ENCODE measurements at places on chromosomes 16 and 17.

DNA sequence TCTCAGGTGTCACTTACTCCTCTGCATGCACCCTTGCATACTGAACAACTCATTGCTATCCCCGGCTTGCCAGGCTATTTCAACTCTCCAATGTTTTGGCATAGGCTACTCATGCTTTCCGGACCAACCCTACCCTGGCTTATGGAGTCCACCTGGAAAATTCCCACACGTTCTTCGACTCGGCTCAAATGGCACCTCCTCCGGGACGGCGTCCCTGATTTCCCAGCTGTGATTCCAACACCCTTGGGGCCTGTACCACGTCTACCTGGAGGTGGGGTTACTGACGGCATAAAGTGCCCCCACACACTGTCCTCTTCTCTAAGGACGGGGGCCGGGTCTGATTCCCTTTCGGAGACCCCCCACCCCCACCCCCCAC lies 498 bp downstream of the SMYD4 start:
- no peak for DNase-seq

GRCh38 chr16:29926711-29927052 lies 656 bp upstream of the KCTD13 start:
- no peak for DNase-seq

GRCh38 chr17:20022701-20023100 lies 13.5 kb downstream of the SPECC1 start:
- no peak for DNase-seq

GRCh38 chr16:86227801-86228200 lies 282.5 kb upstream of the FOXF1 start:
- DNase-seq: no peak

DNA sequence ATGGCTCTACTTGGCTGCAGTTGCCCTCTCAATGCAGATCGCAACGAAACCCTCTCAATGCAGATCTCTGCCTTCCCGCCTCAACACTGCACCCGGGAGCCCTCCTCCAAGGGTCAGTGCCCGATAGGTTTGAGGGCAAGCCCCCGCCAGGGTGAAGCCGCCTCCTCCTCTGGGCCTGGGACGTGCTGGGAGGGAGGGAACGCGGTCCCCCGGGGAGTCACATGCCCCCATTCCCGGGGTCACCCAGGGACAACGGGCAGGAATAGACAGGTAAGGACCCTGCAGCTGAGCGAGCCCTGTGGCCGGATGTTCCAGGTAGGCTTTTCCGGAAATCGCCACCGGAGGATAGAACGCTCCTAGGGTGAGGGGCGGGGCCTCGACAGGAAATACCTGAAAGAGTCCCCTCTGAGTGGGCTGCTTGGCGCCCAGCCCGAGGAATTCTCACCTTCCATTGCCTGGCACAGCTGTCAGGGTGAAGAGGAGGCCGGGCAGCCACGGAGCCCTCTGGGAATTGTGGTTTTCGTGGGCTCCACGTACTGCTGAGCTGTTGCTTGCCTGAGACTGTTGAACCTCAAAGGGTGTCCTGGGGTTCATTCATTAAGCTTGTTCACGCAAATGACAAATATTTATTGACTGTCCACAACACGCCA lies 12.8 kb downstream of the ZNF174 start:
- DNase-seq: no peak

- DNase-seq: no peak
Measured at GRCh38 chr17:79658811-79659207, 48.0 kb upstream of the RBFOX3 start.

DNA sequence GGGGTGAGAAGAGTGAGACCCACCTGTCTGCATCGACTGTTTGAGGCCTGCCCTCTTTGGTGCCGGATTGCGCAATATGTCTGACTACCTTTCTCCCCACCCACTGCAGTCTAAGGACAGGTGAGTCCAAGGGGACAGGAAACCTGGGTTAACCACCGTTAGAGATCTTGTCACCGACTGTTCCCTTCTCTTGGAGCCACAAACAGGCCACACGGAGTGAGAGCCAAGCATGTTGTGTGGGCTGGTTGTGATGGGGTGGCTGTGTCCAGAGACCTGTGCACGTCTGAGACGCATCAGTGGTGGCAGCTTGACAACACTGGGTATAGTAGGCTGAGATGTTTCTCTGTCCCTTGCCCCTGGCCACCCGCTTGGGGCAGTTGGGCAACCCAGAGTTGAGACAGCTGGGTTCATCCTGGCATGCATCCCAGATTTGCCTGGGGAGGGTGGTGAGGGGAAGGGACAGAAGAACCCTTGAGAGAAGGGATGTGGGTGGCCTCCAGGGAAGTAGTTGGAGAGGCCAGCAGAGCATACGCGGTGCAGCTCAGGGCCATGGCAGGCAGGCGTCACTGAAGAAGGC lies 21.4 kb downstream of the MPRIP start:
- no peak for DNase-seq

DNA sequence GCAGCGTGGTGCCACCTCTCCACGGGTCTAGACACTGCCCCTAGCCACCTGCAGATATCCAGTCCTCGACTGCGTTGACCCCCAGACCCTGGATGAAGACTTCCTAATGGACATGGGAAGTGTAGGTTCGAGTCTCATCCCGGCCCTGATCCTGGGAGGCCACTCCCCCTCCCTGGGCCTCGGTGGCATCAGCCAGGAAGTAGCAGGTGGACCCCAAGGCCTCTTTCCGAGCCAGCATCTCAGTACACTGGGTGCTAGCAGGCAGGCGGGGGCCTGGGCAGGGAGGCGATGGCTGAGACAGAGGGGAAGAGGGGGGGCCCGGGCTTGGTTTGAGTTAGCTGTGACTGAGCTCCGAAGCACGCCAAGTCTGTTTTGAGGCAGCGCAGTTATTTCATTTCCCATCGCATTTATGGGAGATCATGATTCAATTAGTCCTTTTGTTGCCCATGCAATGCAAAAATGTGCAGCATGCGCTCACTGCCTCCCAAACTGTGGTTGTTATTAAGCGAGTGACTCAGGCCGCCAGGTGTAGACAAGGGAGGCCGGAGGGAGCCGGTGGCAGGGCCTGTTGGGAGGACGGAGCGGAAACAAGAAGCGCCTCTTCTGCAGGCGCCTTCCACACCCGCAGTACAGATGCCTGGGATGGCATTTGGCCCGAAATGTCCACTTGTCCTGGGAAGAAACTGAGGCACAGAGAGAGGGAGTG lies 25.3 kb upstream of the ZNF469 start:
- DNase-seq: no peak

DNA sequence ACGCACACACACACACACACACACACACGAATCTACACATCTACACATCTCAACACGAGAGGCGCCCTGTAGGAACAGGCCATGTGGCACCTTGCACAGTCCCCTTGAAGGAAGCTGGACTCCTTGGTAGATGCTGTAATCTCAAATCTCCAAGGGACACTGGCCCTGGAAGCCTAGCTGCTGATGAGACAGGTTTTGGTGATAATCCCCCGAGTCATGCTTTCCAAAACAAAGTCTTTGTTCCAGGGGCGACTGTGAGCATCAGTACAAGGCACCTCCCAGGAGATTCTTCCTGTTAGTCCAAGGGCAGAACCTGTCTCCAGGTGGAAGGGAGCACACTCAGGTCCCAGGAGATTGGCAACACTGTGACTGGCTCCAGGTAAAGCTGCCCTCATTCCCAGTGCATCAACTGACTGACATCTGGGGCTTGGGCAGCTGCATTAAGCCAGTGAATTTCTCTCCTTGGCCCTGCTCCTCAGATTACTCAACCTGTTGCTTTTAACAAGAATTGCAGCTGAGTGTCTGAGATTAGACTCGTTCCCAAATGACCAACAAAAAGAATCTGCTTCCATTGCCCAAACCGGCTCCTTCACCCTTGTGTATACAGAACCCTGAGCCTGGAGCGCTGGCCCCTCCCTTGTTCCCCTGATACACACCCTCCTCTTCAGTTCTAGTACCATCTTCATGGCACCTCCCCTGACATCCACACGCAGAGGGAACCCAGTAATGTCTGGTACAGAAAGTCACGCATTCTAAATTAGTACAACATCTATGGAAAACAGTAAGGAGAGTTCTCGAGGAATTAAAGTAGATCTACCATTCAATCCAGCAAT lies 13.9 kb upstream of the TNRC6C start:
- no peak for DNase-seq

GRCh38 chr17:70100983-70101382 lies 26.0 kb downstream of the KCNJ16 start:
- DNase-seq: no peak

- DNase-seq: no peak
Measured at GRCh38 chr17:80817861-80818260, 173.8 kb upstream of the CHMP6 start.

- no peak for DNase-seq
Measured at GRCh38 chr17:17959520-17960361, 12.5 kb downstream of the TOM1L2 start.

GRCh38 chr17:14784997-14785696 lies 480.0 kb downstream of the PMP22 start:
- peak; percentile 12 for DNase-seq

GRCh38 chr16:66353055-66353454 lies 13.4 kb upstream of the CDH5 start:
- no peak for DNase-seq

- DNase-seq: no peak
Measured at GRCh38 chr17:4072487-4073157, 70.2 kb downstream of the ZZEF1 start.

GRCh38 chr17:14434506-14434905 lies 133.6 kb downstream of the HS3ST3B1 start:
- no peak for DNase-seq

DNA sequence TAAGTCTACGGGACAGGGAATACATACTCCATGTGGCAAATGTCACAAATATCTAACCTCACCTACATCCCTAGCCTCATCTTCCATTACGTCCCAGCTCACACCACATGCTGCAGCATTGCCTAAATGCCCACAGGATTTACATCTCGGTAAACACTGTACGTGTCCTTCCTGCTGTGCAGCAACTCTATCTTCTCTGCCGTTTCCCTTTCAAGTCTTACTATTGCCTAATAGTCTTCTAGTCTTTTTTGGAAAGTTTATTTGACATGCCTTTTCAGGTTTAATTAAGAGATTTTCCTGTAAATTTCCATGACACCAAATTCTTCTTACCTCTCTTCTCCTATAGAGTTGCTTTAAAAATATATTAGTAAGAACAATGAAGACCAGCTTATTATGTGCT lies 120.5 kb downstream of the HS3ST4 start:
- DNase-seq: no peak

DNA sequence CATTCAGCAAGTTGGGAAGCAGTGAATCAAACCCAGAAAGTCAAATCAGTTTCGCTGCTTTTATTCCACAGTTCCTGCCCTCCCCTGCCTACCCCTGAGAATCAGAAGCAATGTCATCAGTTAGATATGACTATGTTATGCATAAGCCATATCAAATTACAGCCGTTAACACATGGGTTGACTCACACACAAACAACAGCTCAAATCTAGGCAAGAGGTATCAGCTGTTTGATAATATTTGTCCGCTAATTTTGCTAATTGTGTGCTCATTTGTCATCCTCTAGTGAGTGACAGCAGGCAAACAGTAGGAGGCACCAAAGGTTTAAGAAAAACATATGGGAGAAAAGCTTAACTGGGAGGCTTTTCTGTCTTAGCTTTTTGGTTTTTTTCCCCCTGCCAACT lies 327.4 kb upstream of the CCL2 start:
- no peak for DNase-seq
